ENCODE measurements at places on chromosomes 5 and 9.

DNA sequence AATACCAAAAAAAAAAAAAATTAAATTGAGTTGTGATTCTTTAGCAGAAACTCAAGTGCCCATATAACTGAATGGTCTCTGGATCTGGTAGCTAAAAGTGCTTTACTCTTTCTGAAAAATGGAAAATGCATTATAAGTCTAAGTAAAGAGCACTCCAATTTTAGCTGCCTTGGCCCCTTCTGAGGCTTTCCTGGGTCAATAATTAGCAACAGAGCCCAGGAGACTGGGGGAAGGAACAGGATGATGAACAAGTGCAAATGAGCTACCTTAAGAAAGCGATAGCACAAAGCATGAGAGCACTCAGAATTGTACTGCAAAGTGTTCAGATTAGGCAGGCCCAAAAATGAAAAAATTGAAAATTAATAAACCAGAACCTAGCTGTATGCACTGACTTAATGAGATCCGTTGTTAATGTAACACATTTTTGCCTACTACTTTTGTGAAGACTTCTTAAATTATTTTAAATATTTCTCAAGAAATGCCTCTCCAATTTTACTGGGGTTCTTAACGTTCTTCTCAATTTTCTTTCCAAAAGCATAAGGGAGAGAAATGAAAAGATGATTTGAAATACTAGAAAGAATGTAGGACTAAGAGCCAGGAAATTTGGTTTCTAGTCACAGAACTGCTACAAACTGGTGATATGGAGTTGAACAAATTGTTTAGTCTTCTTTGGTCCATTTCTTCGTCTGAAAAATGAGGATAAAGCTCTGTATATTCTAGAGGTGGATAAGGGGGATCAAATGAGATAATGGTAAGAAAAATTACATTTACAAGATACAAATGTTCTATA lies 566.1 kb downstream of the PDE4D start:
- no peak for DNase-seq

DNA sequence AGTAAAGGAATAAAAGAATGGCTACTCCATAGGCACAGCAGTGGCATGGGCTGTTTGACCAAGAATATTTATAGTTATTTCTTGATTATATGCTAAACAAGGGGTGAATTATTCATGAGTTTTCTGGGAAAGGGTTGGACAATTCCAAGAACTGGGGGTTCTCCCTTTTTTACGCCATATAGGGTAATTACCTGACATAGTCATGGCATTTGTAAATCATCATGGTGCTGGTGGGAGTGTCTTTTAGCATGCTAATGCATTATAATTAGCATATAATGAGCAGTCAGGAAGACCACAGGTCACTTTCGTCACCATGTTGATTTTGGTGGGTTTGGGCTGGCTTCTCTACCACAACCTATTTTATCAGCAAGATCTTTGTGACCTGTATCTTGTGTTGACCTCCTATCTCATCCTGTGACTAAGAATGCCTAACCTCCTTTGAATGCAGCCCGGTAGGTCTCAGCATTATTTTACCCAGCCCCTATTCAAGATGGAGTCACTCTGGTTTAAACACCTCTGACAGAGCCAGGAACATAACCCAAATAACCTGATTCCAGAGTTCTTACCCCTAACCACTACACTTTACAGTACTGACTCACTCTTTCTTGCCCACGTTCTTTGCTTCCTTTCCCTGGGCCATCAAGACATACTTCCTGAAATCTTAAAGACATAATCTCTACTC lies 25.0 kb upstream of the MRPS30 start:
- no peak for DNase-seq

GRCh38 chr5:58148254-58148775 lies 311.6 kb downstream of the PLK2 start:
- no peak for DNase-seq

DNA sequence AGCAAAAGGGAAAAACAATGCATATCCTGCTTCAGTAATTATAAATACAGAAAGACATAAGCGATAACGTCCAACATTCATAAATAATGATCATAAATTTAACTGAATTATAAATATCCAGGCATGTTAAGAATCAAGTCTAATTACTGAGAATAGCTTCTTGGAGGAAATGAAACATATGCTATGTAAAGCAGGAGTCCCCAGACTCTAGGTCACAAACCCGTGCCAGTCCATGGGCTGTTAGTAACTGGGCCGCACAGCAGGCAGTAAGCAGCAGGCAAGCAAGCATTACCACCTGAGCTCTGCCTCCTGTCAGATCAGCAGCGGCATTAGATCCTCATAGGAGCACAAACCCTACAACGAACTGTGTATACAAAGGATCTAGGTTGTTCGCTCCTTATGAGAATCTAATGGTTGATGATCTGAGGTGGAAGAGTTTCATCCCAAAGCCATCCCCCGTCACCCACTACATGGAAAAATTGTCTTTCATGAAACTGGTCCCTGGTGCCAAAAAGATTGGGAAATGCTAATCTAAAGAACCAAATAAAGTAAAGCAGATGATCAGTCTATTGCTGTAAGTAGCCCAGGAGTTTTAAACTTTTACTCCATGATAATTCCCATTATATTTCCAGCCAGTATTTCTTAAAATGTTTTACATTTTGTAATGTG lies 50.4 kb downstream of the CERT1 start:
- no peak for DNase-seq

- no peak for DNase-seq
Observed at GRCh38 chr5:69048230-69048629, 45.6 kb upstream of the SLC30A5 start.

- no peak for DNase-seq
Observed at GRCh38 chr5:137758715-137759306, 4.6 kb upstream of the HNRNPA0 start.

DNA sequence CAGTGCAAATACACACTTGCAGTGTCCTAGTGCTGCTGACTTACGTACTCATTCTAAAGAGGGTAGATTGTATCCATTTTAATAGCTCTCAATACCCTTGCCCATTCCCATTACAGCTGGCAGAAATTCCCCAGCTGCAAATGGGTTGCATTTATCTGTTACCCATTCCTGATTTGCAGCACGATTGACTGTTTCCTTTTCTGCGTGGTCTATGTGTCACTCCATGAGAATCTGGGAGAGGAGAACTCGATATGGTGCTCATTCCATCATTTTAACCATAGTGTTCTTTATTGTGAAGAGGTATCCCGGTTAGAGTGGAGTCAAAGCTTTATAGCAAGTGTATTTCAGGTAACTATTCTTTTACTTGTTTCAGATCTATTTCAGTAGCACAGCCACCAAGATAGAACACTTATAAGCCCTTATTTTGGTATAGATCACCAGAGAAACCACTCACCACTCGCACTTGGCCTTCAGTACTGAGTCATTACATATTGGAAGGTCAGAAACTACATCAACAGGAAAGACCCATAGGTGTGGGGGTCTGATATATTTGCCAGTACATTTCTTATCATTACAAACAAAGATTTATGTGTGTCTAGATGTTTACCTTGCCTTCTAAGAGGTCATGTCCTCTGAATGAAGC lies 139.5 kb downstream of the MUSK start:
- no peak for DNase-seq

DNA sequence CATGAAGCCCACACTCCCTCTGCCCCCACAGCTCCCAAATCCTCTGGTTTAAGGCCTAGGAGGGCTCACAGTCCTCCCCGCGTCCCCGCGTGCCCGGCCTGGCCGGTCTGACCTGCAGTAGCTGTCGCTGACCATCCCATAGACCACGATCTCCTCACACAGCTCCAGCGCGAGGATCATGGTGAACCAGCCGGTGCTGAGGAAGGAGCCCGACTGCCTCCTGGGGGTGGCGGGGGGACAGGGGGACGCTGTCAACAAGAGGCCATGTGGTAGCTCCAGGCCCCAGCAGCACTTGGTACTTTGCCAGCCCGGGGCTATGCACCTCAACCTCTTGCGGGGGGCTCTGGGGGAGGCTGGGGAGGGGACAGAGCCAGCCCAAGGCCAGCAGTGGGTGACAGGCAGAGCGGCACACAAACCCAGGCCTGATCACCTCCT lies 7.0 kb downstream of the ST6GALNAC4 start:
- no peak for DNase-seq

- no peak for DNase-seq
Observed at GRCh38 chr9:95105519-95106287, 211.8 kb downstream of the FANCC start.

GRCh38 chr9:69937360-69937759 lies 106.3 kb upstream of the MAMDC2 start:
- no peak for DNase-seq

- DNase-seq: no peak
Observed at GRCh38 chr9:86942281-86943200, 4.8 kb downstream of the GAS1 start.

- DNase-seq: no peak
Observed at GRCh38 chr9:27090711-27091110, 18.3 kb upstream of the TEK start.

DNA sequence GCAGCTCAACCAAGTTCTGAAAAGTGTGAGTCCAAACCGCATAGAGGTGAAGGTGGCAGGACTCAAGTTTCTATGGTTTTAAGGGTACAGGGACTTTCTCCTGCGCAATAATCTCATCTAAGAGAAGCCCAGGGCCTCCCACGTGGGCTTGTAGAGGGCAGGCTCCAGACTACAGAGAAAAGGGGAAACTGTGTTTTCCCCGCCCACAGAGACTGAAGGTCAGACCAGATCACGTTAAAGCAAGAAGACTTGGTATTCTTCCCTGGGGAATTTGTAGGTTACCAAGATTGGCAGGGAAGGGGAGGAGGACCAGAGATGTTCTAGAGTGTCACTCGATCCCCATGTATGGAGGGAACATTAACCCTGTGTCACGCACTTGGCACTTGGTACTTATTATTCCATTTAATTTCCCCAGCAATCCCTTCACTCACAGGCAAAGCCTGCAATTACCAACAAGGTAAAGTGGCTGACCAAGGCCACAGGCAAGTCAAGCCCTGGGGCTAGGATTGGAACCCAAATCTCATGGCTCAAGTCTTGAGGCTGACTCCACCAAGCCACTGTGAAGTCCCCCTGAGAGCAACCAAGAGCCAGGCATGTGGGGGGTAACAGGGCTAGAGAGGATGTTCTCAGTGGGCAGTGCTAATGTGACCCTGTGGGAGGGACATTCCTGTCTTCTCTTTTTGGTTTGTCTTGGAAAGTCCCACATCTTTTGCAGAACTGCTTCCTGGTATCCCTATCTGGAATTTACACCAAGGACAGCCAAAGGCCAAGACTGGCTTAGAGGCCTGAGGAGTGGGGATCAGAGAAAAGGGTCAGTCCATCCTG lies 18.3 kb upstream of the NEK6 start:
- DNase-seq: no peak

DNA sequence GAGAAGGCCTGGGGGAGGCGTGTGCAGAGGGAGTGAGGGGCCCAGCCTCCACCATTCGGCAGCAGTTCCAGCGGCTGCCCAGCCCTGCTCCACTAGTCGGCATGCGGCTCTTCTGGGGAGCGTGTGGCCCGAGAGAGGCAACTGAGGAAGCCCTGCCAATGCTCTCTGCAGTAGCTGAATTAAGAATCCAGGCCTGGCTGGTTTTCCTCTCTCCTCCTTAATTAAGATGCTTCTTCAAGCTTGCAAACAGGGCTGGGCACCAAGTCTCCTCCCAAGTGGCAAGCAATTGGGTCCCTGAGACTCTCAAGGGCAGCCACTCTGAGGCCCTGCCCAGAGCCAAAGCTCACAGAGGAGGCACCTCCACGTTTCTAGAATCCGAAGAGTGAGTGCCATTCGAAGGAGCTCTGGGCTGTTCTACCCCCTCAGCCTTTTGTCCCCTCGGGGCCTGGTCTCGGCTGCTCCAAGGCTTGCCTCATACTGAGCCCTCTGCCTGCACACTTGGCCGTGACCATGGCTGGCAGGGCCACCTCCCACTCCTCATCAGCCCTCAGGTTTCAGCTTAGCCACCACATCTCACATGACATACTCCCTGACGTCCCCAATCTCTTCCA lies 75.4 kb upstream of the LRRTM2 start:
- DNase-seq: no peak
